ENCODE measurements at places on chromosomes 3 and 15.

DNA sequence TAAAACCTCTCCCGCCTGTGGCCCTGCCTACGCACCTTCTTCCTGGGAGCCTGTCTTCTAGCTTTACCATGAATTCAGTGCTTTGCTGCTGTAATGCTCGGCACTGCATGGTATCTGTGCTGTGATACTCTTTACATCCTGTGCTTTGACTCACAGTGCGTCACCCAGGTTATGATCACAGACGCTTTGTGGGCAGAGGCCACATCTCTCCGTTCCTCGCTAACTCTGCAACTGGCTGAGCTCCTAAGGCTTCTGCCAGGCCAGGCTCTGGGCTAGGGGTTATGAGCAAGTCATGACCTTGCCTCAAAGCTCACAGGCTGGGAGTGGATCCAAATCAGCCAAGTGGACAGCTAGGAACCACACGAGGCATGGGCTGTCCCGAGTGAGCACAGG, 23.2 kb downstream of the SPTBN5 start:
- DNase-seq: no peak

- DNase-seq: no peak
These were observed 15.7 kb upstream of the KIF23 start for GRCh38 chr15:69398491-69398891.

GRCh38 chr3:42658091-42658770, 4.7 kb downstream of the ZBTB47 start:
- no peak for DNase-seq

- DNase-seq: no peak
These were observed 27.8 kb downstream of the RORA start for GRCh38 chr15:61201322-61201721.

DNA sequence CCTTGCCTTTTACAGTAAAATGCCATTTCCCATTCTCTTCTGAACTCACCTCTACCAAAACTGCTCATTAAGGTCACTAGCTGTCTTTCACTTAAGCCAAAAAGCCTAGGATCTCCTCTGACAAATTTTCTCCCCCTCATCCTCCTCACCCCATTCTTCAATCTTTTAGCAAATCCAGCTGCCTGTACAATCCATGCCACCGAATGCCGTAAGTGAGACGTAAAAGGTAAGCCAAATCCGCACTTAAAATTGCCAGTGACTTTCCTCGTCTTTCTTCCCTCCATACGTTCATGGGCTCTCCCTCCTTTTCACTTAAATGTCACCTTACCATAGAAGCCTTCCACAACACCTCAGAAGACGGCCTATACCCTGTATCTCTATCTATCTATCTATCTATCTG, 13.8 kb downstream of the PSMD6 start:
- no peak for DNase-seq

- peak; percentile 89 for DNase-seq
These were observed 79.7 kb downstream of the TMEM266 start for GRCh38 chr15:76139368-76140073.

DNA sequence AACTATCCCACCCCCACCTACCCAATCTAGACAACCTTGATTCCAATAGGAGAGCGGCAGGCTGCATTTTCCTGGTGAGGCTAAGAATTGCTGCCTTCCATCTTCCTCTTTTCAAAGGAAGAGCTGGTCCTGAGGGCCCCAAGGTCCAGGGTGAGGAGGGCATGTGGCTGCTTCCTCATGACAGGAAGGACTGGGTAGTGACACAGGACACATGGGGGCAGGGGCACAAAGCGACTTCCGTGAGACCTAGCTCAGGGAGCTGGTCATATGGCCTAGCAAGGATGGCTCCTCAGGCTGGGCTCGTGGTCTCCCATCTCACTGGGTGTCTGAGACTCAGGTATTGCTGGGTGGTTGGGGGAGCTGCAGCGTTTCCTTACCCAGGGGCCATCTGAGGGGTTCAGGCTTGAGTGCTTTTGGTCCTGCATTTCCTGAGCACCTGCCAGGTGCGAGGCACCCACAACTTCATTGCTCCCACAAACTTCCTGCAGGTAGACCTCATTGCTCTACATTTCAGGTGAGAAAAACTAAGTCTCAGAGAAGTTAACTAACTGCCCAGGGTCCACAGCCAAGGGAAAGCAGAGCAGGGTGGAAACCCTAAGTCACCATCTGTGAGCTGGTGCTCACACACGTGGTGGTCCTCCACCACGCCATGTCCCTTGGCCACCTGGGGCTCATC, 160.0 kb upstream of the TLE3 start:
- no peak for DNase-seq

DNA sequence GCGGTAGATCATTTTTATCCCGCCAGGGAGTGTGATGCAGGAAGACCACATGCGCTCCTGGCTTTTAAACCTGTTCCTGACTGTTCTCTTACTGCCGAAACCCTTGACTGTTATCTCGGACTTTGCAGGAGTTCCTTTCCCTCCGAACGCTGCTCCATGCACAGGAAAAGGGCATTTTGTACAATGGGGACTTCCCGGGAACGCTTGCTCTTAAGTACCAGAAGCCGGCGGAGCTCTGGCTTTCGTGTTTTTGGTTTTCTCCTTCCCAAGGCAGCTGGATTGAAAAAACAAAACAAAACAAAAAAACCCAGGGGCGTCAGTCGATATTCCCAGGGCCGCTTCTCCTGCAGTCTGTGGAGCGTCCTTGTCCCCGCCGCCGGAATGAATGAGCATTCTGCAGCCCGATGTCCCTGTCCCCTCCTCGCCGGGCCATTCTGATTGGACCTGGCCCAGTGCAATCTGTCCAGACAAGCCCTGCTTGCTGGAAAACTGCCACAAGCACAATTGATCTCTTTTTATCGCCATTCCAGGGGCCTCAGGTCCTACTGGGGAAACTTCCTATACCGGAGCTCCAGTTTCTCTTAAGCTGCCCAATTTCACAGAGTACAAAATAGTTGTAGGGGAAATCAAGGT, 44.8 kb downstream of the SLC6A1 start:
- DNase-seq: peak; percentile 51

- no peak for DNase-seq
These were observed 1.5 kb downstream of the CTDSPL start for GRCh38 chr3:37862903-37863815.

DNA sequence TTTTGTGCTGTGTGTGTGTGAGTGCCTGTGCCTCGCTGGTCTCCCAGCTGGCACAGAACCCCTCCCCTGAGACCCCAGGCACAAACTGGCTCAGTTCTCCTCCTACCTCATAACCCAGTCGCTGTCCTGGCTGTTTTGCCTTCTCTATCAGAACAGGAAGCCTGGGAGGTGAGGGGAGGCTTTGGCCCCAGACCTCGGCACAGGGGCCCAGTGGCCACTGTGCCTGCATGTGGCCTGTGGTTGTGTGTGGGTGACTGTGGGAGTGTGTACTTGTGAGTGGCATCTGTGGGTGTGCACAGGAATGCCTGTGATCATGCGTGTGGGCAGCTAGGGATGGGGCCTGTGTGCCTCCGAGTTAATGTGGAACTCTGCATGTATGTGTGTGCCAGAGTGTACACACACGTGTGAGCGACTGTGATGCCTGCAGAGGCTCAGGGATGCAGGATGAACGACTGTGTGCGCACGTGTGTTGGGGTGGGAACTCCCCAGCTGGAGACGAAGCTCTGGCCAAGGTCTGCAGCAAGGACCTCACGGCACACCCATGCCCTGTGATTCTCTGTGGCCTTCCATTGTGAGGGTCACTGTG, 32.3 kb downstream of the PSTPIP1 start:
- no peak for DNase-seq

- DNase-seq: no peak
These were observed 93.5 kb downstream of the SERPINI1 start for GRCh38 chr3:167829071-167829470.

- DNase-seq: no peak
These were observed 78.1 kb downstream of the ZPLD1 start for GRCh38 chr3:102512734-102513504.

DNA sequence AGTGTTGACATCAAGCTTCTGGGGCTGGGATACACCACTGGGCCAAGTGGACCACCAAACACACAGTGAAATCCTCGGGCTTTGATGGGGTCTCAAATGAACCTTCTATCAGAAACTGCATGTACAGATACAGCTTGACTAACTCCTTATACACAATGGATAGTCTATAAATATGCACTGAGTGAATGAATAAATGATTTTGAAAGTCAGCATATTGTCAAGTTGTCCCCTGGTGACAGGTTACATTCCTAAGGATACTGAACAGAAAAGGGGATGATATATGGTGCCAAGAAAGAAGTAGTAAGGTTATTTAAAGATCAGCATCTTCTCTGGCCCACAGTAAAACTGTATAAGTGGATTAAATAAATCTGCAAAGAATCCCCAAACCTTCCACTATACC, 159.4 kb upstream of the SLC2A2 start:
- DNase-seq: no peak

GRCh38 chr3:157027861-157028745, 131.8 kb downstream of the CCNL1 start:
- no peak for DNase-seq
